T-helper 9 cell (primary cell): ENCODE measurements at places on chromosomes 1 and 21.

DNA sequence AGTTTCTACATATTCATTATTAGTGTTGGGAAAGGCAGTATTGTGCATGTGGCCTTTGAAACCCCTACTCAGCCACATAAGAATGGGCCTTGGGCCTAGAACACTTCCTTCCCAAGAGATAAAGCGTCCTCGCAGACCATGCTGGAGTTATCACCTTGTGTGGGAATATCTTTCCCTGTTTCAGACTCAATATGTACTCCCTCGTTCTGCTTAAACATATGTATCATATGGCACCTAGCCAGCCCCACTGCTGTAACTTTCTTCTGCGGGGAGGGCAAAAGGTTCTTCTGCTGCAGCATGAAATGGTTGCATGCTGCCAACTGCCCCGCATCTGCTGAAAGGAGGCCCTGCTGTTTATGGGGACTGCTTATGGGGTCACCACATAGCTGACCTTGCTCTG lies 92.0 kb downstream of the CRB1 start:
- no peak for DNase-seq

- no peak for DNase-seq
Observed at GRCh38 chr1:80593197-80593596, 1207.5 kb upstream of the ADGRL2 start.

DNA sequence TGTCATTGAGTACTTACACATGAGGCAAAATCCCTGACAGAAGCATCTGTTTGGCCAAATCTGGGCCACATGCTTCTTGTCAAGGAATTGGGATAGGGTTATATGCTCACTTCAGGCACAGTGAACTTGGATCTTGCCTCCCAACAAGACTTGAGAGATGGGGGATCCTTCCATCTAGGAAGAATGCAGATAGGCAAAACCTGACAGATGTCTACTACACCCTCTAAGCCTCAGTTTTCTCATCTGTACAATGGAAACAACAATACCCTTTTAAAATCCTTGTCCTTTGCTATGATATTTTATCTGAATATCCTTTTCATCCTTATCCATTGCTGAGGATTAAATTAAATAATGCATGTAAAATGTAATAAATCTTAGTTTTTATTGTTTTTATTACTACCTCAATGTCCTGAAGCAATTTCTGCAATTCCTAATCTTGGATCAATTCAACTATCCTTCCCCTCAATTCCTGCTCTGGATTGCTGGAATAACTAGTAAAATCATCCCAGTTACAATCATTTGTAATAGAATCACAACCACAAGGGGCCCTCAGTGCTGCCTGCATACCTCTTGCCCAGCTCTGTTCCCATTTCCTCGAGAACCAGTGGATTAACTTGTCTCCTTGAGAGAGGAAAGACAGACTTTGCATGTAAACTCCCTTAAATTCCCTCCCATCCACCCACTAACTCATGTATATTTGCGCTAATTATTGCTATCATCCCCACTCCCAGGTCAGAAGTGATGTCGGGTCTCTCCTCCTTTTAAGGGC lies 8.1 kb upstream of the XPR1 start:
- DNase-seq = no peak

DNA sequence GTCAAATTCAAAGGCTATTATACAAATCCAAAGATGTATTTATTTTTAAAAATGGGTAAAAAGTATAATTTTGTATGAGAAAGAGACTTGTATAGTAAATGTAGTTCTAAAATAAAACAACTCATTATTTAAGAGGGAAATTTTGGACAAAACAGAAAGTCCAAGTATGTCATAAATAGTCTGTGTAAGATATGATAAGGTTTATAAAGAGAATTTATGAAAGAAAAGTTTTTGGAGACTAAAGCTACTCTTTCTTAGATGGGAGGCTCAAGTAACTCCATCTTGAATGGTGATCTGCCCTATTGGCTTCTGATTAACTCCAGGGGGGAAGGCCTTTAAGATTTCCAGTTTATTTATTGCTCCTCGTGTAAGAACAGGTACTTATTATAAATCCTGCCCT lies 14.7 kb upstream of the OR2T27 start:
- no peak for DNase-seq

DNA sequence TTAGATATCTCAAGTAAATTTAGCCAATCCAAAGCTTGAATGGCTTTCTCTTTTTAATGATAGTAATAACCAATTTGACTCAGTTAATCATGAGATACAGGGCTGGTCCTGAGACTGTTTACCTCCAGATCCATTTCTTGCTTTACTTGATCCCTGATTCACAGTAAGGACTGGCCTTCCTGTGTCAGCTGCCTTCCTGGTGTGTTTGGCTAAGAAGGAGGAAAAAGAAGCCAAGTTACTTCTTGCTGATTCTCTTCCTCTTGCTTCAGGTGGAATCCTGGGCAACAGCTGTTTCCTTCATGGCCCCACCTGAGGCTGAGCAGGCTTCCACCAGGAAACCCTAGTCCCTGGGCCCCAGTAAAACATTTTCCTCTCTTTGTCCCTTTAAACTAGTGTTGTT lies 14.6 kb upstream of the RC3H1 start:
- DNase-seq = no peak

GRCh38 chr1:8689431-8690252 lies 127.8 kb downstream of the RERE start:
- no peak for DNase-seq
